ENCODE measurements at places on chromosomes 12 and 14.

GRCh38 chr14:24606297-24606696 is 3.2 kb downstream of the GZMH start:
- DNase-seq = no peak

DNA sequence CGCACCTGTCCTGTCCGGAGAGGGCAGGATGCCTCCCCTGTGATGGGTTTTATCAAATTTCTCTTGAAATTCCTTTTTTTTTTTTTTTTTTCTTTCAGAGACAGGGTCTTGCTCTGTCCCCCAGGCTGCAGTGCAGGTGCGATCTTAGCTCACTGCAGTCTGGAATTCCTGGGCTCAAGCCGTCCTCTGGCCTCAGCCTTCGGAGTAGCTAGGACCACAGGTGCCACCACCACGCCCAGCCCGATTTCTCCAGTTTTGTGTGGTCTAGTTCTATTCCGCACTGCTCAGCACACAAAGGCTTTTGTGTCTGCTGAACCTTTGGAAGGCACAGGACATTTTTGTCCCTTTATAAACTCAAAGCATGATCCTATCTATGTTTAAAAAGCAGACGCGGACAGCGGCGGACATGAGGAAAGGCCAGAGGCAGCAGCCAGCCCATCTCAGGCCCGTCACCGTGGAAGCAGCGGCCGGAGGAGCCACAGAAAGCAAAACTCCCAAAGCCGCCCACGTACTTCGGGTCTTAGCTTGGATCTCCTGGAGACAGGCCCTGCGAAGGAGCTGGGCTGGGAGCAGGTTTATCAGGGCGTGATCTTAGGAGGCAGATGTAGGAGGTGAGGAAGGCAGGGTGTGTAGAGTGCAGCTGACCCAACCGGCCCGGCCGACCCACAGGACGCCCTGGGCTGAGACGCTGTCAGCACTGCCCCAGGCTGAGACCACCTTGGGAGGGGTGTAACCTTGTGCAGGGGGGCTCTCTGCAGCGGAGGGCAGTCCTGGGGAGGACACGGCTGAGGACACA is 30.9 kb upstream of the FBRSL1 start:
- DNase-seq = no peak

DNA sequence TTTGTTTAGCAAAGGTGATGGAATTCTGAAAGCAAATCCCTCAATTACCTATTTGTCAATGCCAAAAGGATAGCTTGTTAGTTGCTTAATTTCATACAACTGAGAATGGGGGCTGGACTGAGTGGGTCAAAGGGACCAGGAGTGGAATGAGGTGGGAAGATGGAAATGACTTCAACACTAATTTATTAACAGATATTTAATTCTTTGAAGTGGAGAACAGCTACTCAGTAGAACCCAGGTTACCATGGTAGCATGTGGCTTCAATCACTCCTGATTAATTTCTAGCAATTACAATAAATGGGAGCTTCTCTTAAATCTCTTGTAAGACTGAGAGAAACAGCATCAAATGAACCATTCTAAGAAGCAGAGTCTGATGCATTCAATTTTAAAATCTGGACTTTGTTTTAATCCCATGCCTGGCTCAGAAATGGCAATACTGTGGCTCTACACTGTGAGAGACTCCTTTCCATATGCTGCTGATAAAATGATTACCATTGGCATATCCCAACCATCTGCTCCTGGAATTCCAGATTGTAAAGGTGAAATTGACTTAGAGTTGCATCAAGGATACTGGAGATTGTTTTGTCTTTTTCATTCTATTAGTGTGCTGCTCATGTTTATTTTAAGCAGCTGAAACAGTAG is 607.8 kb downstream of the SNAPC1 start:
- DNase-seq = no peak

GRCh38 chr14:87430810-87431209 is 562.2 kb downstream of the GALC start:
- no peak for DNase-seq

- no peak for DNase-seq
Observed at GRCh38 chr12:17284873-17285272, 678.9 kb upstream of the LMO3 start.

DNA sequence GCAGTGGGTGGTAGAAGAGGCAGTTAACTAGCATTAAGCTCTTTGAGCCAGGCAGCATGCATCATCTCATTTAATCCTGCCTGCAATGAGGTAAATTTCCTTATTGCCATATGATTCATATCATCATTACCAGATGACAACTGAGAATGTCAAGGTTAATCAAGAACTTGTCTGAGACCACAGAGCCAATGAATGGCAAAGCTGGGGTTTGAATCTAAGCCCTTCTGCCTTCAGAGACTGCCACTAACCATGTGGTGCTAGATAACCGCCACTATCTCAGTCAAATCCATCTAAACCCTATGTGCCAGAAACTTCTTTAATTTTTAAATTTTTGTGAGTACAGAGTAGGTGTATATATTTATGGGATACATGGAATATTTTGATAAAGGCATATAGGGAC is 77.8 kb upstream of the GRIP1 start:
- no peak for DNase-seq

- no peak for DNase-seq
Observed at GRCh38 chr14:31489691-31490090, 1.9 kb upstream of the GPR33 start.

DNA sequence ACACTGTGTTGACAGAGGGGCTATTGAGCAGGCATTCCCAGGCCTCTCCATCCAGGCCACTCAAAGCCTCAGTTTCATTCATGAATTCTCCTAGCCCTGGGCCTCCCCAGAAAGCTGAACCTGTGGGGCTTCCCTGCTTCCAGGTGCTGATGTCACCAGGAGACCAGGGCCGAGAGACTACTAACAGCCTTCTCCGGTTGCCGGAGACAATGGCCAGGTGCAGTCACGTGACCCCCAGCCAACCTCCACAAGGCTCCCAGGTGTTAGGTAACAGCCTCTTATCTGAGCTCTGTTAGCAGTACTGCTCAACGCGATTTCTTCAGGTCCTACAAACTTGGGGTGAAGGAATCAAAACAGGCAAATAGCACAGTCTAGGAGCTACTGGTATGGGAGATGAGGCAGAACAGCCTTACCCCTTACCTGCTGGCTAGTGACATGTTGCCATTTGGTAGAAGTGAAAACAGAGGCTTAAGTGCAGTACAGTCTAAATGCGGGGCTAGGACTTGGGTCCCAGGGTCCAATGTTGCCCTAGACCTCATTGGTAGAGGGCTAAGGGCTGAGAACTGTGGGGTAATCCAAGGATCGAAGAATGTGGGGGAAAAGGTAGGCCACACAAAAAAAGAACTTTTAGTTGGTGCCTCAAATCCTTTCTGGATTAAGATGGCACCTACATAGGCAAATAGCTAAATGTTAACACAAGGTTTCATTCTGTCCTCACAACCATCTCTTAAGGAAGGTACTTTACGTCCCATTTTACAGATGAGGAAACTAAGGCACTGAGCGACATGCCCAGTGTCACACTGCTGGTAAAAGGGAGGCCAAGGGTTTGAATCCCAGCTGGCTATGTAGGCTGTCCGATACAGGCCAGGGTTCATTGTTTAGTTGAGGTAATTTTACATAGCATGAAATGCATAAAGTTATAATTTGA is 3.8 kb downstream of the CCDC88C start:
- no peak for DNase-seq

GRCh38 chr14:24058260-24058950 is 6.6 kb downstream of the CARMIL3 start:
- DNase-seq = no peak

- no peak for DNase-seq
Observed at GRCh38 chr12:92719674-92720073, 16.9 kb downstream of the PLEKHG7 start.

- DNase-seq = no peak
Observed at GRCh38 chr12:13124656-13125505, 21.4 kb upstream of the GSG1 start.

DNA sequence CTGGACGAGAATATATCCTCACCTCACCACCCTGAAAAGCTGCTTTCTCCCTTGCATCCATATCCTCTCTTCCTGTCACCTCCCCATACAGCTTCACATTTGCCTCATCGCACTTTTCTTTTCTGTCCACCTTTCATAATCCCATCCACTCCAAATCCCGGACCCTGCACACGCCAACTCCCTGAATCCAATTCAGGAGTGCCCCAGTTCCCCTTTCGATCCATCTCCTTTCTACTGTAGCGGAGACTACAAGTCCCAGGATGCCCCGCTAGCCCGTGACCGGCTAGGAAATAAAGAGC is 2.5 kb downstream of the TMEM253 start:
- DNase-seq = no peak

DNA sequence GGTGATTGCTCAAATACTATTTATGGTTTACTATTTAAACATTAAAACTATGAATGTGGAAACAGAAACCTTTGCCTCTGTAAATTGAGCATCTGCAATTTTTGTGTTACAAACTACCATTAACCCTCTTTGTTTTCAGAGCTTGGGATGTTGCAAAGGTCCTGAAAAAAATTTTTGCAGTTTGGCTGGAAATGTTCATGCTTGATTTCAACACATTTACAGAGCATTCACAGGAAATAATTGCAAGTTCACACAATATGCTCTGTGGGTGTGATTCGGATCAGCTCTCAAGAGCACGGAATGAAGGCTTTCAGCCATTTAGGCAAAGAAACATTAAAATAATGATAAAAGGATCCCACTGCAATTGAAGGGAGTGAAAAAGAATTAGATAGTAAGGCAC is 232.9 kb downstream of the ATP23 start:
- no peak for DNase-seq

DNA sequence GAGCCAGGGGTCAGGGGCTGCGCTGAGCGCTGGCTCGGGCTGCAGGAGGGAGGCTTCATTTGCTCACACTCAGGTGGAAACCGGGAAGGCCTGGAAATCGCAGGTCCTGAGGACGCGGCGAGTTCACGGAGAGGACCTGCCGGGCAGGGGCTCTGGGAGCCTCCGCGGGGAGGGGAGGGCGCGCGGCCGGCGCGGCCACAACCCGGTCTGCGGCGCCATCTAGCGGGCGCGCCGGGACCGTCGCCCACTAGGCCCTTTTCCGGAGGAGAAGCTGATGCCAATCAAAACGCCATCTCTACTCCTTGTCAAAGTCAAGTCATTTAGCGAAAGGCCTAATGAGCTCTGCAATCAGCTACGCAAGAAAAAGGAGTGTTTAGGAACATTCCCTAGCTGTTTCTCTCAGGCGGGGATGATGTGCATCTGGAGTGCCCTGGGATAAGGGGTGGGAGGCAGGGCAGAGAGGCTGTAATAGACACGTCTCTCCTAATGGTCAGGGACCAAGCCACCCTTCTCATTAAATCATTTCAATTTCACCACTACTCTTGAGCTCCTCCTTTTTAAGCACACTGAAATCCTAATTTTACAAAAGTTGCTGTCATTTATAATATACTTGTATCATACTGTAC is 885.8 kb upstream of the TMEM132C start:
- peak; percentile 35 for DNase-seq

DNA sequence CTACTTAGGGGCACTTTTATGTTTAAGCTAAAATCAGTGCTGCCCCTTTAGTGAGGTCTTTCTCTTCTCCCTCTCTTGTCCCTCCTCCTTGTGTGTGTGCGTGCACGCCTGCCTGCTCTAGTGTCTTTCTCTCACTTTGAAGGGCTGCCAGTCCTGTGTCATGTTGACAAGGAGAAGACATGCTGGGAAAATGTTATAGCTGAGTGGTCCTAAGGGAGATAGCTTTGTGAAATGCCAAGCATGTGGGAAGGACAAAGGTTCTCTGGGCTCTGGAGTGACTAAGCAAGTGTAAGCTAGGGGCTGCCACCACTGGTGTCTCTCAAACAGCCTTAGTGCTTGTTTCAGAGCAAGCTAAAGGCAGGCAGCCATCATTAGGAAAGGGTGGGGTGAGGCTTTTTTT is 108.4 kb downstream of the EMP1 start:
- DNase-seq = no peak

GRCh38 chr14:55654243-55654642 is 74.2 kb downstream of the KTN1 start:
- DNase-seq = no peak

All from stimulated activated CD4-positive, alpha-beta T cell treated with anti-CD3 and anti-CD28 coated beads, Interleukin-12 subunit alpha, Interleukin-12 subunit beta, amount 100 ng/mL, for 4 hours (primary cell).